T-helper 2 cell (primary cell): ENCODE measurements at places on chromosomes 7 and 10.

DNA sequence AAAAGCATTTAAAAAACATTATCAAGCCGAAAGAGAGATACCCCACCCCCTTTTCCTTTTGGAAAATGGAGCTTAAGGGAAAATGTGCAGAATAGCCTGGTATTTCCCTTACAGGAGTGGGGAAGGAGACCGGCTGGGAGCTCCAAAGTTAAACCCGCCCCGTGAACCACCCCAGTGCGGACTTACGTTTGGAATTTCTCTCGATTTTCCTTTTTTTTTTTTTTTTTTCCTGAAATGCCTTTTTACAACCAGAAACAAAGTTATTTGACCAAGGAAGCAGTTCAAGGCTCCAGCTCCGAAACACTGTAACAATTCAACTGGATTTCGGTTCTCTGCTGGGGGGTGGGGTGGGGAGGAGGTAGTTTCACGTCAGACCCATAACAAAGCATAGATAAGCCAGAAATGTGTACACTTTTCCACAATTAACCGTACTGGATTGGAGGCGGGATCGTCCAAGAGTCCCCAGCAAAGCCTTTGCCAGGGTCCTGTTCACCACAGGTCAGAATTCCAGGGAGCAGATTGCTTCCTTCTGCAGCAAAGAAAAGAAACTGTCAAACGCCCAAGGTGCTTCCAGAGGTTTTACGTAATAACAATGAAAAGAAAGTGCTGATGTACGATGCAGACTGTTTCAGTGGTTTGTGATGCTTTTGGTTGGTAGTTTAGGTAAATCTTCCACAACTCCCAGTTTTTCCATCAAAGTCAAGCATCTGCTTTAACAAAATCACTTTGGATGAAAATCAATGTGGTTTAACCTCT, 6.7 kb downstream of the SKIDA1 start:
- DNase-seq, result no peak

GRCh38 chr7:143372070-143372469, 9.1 kb upstream of the ZYX start:
- peak; percentile 54 for DNase-seq

GRCh38 chr10:22434521-22434920, 89.2 kb downstream of the SPAG6 start:
- DNase-seq, result no peak

- no peak for DNase-seq
These were observed 288.0 kb upstream of the LRGUK start for GRCh38 chr7:133839121-133839520.

- no peak for DNase-seq
These were observed 132.4 kb upstream of the FOXK1 start for GRCh38 chr7:4549681-4550080.

- DNase-seq, result peak; percentile 83
These were observed 816 bp upstream of the LRRC4 start for GRCh38 chr7:128031901-128032604.

GRCh38 chr10:35140126-35140525, 13.5 kb downstream of the CREM start:
- no peak for DNase-seq

DNA sequence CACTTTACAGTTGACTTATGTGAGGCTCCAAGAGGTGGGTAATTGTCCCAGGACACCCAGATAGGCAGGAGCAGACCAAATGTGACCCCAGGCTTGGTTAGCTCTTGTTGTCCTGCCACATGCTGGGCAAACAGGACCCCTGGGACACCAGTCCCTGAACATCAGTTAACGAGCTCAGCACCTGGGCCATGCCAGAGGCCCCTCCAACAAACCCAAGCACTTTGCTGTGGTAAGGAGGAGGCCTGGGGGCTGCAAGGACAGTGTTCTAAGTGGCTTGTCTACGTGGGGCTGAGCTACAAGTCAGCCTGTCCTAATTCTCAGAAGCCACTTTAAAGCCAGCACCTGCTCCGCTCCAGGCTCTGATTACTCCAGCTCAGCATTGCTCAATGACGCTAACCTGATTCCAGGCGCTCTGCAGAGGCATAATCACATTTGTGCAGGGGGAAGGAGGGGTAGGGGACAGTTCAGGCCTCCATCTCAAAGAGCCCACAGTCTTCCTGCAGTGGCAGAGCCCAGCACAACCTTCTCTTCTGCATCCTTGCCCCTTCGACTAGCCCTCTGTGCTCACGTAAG, 57.2 kb downstream of the DDC start:
- no peak for DNase-seq
